Activated T-cell treated with anti-CD3 and anti-CD28 coated beads, Interleukin-2, amount 50 U/mL, for 72 hours (primary cell): ENCODE measurements at places on chromosomes 13 and 19. TPM values are rescaled to one million over a fixed set of nuclear protein-coding genes. Genes with fewer than 3 reads are reported as not detected.

GRCh38 chr19:38852231-38853044 is 2.7 kb upstream of the HNRNPL start:
- no peaks in the 10 kb centered on the region for H3K27me3 ChIP-seq
- H3K4me3 ChIP-seq, result peak overlapping the region; percentile 82
- H3K27ac ChIP-seq, result peak overlapping the region; percentile 55
- H3K4me1 ChIP-seq, result peaks cover 40% of the 10 kb centered on the region

DNA sequence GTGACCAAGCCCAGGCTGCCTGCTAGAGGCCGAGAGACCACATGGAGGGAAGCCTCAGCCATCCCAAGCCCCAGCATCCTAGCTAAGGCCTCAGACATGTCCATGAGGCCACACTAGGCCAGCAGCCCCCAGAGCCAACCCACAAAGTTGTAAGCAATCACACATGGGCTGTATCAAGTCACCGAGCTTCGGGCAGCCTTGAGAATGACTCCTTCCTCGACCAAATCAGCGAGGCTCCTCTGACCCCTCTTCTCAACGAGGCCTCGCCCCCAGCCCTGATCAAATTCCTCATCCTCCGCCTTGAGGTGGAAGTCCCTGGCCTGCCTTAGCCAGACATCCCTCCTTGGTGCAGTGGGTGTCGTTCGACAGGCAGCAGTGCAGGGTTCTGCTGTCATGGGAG is 1.9 kb upstream of the SPACA7 start:
- H3K27me3 ChIP-seq, result peaks cover 10% of the 10 kb centered on the region
- H3K4me1 ChIP-seq, result no peaks in the 10 kb centered on the region
- no peak overlapping the region for H3K4me3 ChIP-seq
- no peak for DNase-seq

DNA sequence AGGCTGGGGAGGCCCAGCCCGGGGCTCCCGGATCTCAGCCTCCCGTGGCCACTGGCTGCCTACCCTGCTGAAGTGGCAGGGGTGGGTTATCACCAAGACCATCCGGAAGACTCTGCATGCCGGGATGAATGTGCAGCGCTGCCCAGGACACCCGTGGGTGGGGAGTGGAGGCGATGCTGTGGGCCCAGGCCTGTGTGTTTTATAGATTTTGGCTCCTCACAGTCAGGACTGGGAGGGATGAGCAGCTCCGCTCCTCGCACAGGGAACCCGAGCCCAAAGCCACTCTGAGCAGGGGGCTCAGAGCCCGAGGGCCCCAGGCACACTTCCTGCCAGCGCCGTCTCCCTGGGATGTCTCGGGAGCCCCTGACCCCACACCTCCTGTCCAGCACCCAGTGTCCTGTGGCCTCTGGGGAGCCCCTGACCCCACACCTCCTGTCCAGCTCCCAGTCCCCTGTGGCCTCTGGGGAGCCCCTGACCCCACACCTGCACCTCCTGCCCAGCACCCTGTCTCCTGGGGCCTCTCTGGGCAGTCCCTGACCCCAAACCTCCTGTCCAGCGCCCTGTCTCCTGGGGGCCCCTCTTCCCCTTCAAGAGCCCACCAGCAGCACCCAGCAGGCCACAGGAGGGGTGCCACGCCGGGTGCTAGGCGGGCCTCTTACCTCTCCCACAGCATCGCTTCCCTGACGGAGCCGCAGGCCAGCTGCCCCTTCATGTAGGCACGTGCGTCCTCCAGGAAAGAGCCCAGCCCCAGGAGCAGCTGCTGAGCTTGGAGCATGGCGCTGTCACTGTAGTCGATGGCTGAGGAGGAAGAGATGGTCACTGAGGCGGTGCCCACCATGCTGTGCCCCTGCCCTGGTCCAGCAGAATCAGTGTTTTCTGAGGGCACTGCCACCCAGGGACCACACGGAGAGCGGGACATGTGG is 31.4 kb downstream of the NAXD start:
- no peak overlapping the region for H3K27ac ChIP-seq
- peaks cover 2% of the 10 kb centered on the region for H3K36me3 ChIP-seq
- no peak overlapping the region for H3K4me3 ChIP-seq
- H3K4me1 ChIP-seq, result no peaks in the 10 kb centered on the region
- DNase-seq, result no peak
- H3K27me3 ChIP-seq, result no peaks in the 10 kb centered on the region

DNA sequence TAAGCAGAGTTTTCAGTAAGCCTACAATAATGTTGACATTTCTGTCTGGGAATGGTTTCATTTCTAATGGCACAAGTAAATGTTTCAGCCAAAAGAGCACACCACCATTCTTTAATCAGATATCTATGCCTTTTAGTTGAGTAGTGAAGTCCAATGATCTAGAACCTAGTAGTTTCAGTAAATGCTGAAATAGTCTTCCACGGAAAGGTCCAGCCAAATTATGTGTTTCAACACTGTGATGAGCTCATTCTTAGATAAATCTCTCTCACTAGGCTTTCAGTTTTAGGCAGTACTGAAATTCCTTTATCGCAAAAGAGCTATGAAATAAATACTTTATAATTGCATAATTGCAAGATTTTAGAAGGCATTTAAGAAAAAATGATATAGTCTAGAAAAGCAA is 816.8 kb upstream of the PCDH9 start:
- no peak for DNase-seq
- no peaks in the 10 kb centered on the region for H3K4me1 ChIP-seq
- H3K27ac ChIP-seq, result no peak overlapping the region
- H3K36me3 ChIP-seq, result no peaks in the 10 kb centered on the region
- no peak overlapping the region for H3K4me3 ChIP-seq
- no peaks in the 10 kb centered on the region for H3K27me3 ChIP-seq

- H3K27ac ChIP-seq, result no peak overlapping the region
- DNase-seq, result peak; percentile 70
- H3K27me3 ChIP-seq, result no peaks in the 10 kb centered on the region
- H3K4me3 ChIP-seq, result peak overlapping the region; percentile 66
Observed at GRCh38 chr19:3801412-3802096, 15.4 kb upstream of the MATK start.

BRSK1 gene
- 19.6 TPM for total RNA-seq

SLAIN1 gene
- total RNA-seq, result 24.8 TPM
